Testis (tissue), 5 donors: ENCODE measurements at places on chromosomes 11 and 22. TPM values are rescaled to one million over a fixed set of nuclear protein-coding genes. Genes with fewer than 3 reads are reported as not detected.
A peak's percentile ranks its signal among the peaks of the same experiment; 100 is the strongest.

GRCh38 chr11:112222303-112222702, 3.9 kb upstream of the PTS start:
- no peak for DNase-seq

DNA sequence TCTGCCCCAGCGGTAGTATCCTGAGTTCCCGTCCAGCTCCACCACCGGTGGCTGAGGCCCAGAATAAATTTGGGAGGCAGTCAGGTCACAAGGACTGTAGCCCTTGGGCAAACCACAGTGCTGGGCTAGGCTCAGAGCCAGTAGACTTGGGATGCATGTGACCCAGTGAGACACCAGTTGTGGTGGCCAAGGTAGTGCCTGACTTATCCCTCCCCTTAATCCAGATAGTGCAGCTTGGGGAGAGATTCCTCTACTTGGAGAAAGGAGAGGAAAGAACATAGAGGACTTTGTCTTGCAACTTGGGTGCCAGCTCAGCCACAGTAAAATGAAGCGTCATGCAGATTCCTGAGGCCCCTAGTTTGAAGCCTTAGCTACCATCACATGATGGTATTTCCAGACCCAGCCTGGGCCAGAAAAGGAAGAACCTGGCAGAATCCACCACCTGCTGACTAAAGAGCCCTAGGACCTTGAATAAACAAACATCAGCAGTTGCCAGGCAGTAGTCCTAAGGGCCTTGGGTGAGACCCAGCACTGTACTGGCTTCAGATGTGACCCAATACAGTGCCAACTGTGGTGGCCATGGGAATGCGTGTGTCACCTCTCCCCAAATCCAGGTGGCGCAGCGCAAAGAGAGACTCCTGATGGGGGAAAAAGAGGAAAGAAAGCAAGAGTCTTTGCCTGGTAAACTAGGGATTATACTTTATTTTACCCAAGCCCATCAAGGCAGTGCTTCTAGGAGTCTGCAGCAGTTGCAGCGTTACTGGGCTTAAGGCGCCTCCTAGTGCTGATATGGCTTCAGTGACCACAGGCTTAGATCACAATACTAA, 17.0 kb upstream of the DDX10 start:
- peak; percentile 82 for DNase-seq

DNA sequence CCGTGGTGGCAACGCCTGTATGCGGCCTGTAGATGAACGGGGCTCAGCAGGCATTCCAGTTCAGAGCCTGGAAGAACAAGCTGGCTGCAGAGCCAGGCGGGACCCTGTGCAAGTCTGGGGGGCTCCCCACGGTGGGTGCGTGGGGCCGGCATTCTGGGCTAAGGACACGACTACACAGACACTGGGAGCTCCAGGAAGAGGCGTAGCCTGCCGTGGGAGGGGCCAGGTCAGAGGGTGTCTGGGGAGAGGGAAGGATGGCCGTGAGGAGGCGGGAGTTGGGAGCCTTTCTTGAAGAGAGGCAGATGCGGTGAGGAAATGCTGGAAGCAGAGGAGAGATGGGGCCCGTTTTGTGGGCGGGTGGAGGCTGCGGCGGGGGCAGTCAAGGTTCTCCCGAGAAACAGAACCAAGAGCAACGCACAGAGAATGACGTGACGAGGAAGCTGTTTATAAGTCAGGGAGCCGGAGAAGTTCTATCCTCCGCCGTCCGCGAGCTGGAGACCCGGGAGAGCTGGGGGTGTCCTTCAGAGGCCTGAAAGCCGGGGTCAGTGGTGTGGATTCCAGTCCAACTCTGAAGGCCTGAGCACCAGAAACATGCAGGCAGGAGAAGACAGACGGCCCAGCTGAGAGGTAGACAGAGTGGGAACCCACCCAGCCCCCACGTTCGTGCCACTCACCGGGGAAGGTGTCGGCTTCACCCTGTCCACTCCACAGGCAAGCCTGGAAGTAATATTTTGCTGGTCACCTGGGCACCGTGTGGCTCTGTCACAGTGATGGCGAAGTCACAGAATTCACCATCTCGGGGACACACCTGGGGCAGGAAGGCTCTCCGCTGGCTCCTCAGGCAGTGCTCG, 529.6 kb downstream of the BRD1 start:
- peak; percentile 10 for DNase-seq

- no peak for DNase-seq
These were observed 105.0 kb upstream of the SESN3 start for GRCh38 chr11:95335989-95336388.

DNA sequence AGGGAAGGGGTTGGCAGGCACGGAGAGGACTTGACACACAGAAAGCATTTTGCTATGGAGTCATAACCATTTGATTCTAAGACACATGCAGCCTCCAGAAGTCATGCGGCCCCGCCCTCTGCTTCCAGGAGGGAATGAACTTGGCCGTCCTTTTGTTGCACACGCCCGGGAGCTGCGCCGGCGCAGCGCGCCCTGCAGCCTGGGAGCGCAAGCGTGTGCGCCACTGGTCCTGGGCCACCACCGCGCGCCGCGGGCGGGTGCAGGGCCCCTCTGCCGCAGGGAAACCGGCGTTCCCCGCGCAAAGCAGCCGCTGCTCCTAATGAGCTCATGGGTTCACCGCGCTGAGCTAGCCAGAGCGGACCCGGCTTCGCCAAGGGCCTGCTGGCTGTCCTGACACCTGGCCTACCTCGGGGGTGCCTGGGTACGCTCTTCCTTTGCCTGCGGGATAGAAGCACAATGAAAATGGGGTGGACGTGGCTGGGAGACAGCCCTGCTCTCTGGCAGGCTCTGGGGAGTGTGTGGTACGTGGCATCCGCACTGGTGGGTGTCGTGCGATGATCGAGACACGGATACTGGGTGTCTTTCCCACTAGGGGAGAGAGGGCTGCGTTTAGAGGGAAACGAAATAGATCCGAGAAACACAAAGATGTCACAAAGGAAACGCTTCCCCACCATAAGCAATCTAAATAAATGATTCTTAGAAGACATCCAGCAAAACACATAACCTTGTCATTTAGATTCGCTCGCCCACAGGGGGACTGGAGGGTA, 669 bp downstream of the MICAL3 start:
- peak; percentile 88 for DNase-seq

GRCh38 chr11:102061276-102061675, 14.0 kb downstream of the CFAP300 start:
- DNase-seq = peak; percentile 30

DNA sequence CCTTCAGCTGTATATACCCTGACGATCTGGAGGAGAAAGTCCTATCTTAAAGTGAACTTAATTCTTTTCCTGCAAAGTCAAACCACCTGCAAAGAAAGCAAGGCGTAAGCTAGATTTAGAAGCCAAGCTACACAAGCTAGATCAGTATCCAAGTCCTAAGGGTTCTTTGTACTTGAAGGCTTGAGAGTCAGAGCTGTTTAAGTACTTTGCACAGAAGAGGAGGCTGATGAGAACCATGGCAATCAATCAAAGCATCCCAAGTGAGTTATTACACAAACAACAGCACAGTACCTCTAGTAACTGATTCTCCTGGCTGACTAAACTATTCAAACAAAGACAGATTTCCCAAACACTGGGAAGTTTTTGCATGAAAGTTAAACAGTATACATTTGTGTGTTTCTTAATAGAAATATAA, 1.9 kb downstream of the CDON start:
- DNase-seq = no peak

- DNase-seq = no peak
These were observed 208.6 kb downstream of the CWF19L2 start for GRCh38 chr11:107249054-107249453.

DNA sequence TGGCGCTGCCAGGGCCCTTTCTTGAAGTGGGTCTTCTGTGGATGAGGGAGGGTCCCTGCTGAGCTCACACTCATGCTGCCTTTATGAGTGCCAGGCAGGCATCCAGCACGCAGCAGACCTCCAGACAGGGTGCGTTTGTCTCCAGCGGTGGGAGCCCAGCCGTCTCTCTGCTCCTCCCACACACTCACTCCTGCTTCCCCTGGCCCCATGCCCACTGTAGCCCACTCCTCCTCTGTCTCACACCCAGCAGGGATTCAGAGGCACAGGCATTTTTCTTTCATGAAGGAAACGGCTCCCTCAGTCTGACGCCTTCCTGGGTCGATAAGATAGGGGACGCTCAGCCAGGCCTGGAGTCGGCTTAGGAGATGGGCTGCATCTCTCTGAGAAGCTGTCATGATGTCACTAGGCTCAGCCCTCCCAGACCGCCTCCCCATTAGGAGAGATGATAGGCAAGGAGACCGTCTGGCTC, 183.9 kb upstream of the NCAM1 start:
- peak; percentile 46 for DNase-seq

DNA sequence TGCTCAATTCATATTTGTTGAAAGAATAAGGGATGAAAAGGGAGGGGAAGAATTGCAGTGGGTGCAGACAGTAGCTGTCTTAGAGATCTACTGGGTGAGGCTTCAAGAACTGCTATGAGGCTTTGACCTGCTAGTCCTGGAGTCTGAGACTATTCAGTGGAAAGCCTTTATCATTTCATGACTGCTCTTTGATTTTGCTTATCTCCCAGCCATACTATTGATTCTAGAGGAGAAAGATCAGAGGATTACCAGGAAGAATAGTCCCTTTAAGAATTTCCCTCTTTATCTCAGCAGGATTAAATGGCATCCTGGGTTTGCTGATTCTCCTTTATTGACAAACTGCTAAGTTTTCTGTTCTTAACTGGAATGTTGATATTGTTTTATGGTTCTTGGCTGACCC, 107.5 kb upstream of the SORL1-AS1 start:
- DNase-seq = no peak

DNA sequence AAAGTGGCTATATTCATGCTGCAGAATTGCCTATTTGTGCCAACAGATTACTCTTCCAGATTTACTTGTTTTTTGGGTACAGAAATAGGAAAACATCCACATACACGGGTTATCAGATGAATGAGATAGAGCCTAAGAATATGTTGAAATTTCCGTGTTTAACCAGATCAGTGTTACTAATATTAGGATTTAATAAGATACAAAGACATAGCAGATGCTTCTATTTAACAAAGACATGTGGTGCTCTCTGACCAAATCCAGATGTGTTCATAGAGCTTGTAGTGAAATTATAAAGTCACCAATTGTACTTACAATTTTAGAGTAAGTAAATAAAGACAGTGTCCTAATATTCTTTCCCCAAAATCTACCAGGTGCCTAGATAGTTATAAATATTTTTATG, 208.0 kb downstream of the CASP12 start:
- no peak for DNase-seq

Gene MRGPRX2
- total RNA-seq = not detected

Gene MS4A1
- total RNA-seq = 4.0 TPM

Gene PRG3
- total RNA-seq = not detected

Gene CST6
- total RNA-seq = 6.6 TPM
